ENCODE measurements at places on chromosomes 16 and 17.

GRCh38 chr16:66617010-66617434, 12.5 kb downstream of the CMTM3 start:
- DNase-seq: no peak

GRCh38 chr17:6070430-6070912, 292 bp downstream of the WSCD1 start:
- no peak for DNase-seq

GRCh38 chr16:2008631-2009163, 924 bp downstream of the ZNF598 start:
- DNase-seq: peak; percentile 50

DNA sequence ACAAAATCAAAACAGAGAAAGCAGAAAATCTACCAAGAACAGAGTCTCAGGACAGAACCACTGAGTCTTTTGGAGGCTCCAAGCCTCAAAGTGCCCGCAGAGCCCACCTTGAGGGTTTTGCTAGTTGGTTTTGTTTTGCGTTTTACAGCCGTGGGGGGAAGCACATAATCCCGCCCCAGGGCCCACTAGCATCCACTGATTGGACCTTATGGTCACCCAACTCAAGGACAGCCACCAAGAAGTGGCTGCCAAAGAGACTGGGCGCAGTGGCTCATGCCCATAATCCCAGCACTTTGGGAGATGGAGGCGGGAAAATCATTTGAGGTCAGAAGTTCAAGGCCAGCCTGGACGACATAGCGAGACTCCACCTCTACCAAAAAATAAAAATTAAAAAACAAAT, 9.9 kb downstream of the ALOX15B start:
- DNase-seq: no peak

DNA sequence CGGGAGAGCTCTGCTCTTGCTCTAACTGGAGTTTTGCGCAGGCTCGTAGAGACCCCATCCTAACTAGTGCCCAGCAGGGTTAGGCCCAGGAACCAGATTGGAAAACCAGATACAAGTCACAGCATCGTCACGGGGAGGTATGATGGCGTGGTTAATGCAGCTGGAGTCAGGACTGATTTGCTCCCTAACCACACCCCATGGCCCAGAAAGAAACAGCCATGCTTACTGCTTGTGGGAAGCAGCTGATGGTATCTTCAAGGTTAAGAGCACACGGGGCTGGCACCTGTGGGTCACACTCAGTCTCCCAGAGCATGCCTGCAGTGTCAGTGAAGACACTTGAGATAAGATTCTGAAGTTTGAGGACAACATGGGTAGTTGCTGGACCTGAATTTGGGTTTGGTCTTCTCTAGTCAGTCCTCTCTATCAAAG, 60.2 kb downstream of the WIPI1 start:
- no peak for DNase-seq

GRCh38 chr17:82517230-82517865, 2.2 kb upstream of the FOXK2 start:
- no peak for DNase-seq

DNA sequence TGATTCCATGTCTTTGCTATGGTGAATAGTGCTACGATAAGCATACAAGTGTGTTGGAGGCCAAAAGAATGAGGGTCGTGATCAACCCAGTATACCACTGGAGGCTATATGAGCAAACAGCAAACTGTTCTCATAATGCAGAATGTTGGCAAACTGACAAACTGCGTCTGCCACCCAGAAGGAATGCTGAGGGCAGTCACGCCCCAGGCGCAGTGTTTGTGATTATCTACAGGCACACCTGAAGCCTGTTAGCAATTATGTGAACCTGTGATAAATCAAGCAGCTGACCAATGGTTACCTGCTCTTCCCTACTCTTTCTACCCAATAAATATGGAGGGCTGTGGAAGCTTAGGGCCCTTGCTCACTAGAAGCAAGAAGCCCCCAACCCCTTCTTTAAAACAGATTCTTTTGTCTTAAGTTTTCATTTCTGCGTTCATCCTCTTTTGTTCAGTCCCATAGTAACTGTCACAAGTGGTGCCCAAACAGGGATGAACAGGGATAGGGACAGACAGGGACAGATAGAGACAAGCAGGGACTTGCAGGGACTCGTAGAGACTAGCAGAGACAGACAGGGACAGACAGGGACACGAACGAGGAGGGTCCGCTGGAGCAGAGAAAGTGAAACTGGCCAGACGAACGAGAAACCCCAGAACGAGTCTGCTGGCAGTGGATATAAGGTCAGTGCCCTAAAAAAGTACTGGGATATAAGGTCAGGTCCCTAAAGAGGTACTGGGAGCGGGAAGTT, 25.1 kb downstream of the CD300LG start:
- DNase-seq: no peak

- no peak for DNase-seq
Observed at GRCh38 chr16:20946015-20946629, 45.6 kb downstream of the LYRM1 start.

GRCh38 chr16:11079652-11080187, 135.4 kb downstream of the CLEC16A start:
- peak; percentile 75 for DNase-seq

DNA sequence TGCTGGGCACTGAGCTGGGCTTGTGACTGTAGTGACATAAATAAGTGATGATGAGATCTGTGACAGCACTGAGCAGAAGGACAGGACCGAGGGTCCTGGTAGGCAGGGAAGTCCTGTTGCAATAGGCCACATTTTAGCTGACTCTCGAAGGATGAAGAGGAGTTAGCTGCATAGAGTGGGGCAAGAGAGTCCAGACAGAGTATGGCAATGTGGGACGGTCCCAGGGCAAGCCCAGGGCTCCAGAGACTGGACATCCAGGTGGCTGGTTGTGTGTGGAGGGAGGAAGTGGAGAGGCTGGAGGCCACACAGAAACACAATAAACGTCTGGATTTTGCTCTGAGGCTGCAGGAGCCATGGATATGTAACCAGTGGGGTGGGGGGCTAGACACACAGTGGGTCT, 64.5 kb upstream of the ZNF423 start:
- DNase-seq: no peak

DNA sequence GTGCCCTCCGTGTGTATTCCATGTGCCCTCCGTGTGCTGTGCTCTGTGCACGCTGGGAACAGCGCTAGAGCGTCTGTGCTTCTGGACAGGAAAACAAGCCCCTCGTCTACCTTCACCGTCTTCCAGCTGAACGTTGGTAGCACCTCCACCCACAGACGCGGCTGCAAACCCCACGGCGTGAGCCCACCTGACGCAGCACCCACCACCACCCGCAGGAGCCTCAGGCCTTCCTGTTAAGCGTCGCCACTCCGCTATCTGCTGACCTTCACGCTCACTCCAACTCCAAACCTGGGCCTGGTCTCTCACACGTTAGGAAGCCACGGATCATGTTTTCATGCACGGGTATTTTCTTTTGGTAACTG, 56.6 kb downstream of the ENGASE start:
- DNase-seq: no peak

DNA sequence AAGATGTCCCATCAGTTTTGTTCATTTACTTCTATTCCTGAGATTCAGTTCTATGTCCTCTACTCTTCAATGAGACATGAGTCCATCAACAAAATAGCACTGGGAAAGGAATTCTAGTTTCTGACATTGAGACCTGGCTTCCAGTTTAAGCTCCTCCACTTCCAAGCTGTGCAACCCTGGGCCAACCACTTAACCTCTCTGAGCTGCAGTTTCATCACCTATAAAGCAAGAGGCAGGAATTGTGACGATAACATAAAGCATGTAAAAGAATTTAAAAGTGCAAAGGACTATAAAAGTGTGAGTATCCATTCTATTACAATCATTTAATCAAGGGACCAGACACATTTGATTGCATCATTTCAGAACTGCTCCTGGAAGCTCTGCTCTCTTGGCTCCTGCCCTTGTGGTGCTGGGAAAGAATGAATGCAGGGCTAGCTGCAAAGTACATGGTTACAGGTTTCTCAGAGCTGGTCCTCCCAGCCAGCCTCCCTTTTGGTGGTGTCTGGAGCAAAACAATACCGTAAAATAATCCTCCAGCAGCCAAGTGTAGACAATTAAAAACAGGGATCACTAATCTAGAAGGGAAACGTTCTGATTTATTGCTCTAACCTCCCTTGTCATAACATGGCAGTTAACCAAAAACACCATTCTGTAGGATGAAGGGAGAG, 113.9 kb downstream of the VPS53 start:
- peak; percentile 46 for DNase-seq

- DNase-seq: no peak
Observed at GRCh38 chr16:11410376-11411058, 65.3 kb downstream of the RMI2 start.

- no peak for DNase-seq
Observed at GRCh38 chr17:44389723-44390202, 314 bp upstream of the ITGA2B start.

DNA sequence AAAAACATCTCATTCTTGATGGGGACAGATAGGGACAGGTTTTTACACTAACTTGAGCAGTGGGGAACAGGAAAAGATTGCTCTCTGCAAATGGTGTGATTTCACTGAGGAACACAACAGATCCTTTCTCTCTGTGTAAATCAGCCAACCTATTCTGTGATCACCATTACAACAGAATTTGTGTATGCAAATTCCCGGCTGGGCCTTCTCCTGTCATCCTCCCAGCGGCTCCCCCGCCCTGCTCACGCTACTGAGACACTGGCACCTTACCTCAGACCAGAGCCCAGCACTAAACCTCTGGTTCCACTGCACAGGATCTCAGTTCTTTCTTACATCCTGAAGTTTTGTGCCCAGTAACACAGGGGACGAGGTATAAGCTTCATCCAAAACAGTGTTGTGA, 97.0 kb upstream of the FA2H start:
- no peak for DNase-seq

Data from AG20443 (cell line).